ENCODE measurements at places on chromosomes 11 and 22. TPM values are rescaled to one million over a fixed set of nuclear protein-coding genes. Genes with fewer than 3 reads are reported as not detected.

HBD gene
- not detected for total RNA-seq

DNA sequence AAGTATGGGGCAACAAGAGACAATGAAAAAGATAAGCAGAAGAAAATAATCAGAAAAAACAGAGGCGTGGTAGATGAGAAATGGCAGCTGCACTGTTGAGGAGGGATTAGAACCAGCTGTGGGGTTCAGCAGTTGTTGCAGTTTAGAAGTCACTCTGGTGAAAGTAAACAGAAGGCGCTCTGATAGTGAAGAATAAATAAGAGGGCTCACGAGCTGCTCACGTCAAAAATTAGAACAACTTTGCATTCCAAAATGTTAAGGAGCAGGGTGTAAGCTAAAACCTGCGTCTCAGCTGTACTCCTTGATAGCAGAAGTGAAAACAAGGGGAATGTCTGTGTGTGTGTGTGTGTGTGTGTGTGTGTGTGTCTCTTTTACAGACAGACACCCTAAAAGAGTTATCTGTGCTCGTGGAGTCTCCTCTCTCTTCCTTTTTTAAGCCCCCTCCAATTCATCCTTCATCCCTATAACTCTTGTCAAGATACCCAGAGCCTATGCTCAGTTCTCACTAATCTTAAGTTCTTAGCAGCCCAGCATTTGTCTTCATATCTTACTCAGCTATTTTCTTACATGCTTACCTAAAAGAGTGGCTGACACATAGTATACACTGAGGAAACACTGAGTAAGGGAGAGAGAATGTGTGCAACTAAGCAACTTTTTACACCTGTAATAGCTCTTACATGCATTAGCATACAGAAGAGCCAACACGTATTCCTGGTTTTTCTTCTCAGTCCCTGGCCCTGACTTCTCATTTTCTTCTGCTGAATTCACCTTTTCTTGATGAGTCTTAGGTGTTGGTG lies 8.9 kb downstream of the TTC17 start:
- H3K27me3 ChIP-seq, result no peaks in the 10 kb centered on the region
- peaks cover 6% of the 10 kb centered on the region for H3K36me3 ChIP-seq
- DNase-seq, result no peak
- H3K4me1 ChIP-seq, result no peaks in the 10 kb centered on the region
- no peak overlapping the region for H3K27ac ChIP-seq

DNA sequence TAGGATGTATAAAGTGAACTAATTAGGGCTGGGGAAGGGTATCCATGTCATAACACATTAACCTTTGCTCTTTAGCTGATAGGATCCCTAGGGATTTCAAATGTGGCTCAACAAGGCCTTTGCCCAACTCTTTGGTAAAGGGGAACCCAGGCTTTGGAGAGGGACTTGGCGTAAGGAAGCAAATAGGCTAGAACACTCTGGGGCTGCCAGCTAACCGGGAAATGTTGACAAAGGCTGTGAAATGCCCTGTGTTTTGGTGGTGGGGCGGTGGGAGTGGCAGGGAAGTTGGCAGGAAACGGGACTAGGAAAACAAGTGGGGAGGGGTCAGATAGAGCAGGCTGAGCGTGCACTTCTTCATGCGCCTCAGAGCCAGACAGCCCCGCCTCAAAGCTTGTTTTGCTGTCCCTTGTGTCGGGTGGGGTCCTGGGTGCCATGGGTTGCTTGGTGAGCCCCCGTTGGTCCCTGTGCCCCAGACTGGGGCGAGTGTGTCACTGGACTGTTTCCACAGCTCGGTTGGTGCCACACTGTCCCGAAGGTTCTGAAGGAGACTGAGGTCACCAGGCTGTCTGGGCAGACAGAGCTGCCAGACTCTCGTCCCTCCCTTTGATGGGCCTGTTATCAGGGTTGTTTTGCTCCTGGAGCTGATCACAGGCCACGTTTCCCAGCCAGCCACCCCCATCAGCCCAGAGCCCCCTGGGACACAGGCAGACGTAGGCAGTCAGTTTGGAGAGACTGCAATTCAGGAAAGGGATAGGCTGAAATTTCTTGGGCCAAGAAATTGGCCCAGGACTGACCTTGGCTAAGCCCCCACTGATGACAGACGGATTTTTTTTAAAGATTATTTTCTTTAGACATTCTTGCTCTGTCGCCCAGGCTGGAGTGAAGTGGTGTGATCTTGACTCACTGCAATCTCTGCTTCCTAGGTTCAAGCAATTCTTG lies 19.6 kb downstream of the KCTD21 start:
- H3K27me3 ChIP-seq, result no peaks in the 10 kb centered on the region
- no peak overlapping the region for H3K4me3 ChIP-seq
- DNase-seq, result no peak
- no peak overlapping the region for H3K27ac ChIP-seq

GRCh38 chr11:3950996-3951660 lies 95.7 kb downstream of the STIM1 start:
- H3K27ac ChIP-seq, result no peak overlapping the region
- no peaks in the 10 kb centered on the region for H3K36me3 ChIP-seq
- no peaks in the 10 kb centered on the region for H3K27me3 ChIP-seq
- DNase-seq, result no peak
- no peak overlapping the region for H3K4me3 ChIP-seq

TMEM86A gene
- 2.3 TPM for total RNA-seq

DNA sequence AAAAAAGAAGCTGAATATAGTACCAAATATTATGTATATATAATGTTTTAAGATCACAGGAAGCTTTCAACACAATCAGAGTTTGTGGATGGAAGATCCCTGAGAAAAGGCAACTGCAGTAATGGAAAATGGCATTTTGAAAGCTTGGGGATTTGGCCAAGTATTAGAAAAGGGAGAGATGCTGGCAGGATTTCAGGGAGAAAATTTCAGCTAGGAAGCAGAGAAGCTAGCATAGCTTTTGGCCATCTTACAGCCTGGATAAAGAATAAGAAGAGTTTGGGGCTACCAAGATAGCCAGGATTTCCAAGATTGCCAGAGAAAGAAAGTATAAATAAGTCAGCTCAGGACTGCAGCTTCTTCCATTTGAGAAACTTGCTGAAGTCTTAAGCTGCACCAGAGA lies 440.8 kb upstream of the LUZP2 start:
- H3K36me3 ChIP-seq, result no peaks in the 10 kb centered on the region
- H3K4me1 ChIP-seq, result no peaks in the 10 kb centered on the region
- H3K27ac ChIP-seq, result no peak overlapping the region
- no peaks in the 10 kb centered on the region for H3K27me3 ChIP-seq
- no peak overlapping the region for H3K4me3 ChIP-seq
- DNase-seq, result no peak

- peaks cover 4% of the 10 kb centered on the region for H3K4me1 ChIP-seq
- no peak overlapping the region for H3K27ac ChIP-seq
- no peak overlapping the region for H3K4me3 ChIP-seq
- no peak for DNase-seq
- no peaks in the 10 kb centered on the region for H3K27me3 ChIP-seq
- peaks cover 41% of the 10 kb centered on the region for H3K36me3 ChIP-seq
Measured at GRCh38 chr11:114442536-114442935, 3.3 kb downstream of the REXO2 start.

GRCh38 chr11:121801394-121801748 lies 314.6 kb downstream of the BLID start:
- H3K27ac ChIP-seq, result peak overlapping the region; percentile 94
- no peaks in the 10 kb centered on the region for H3K27me3 ChIP-seq
- peaks cover 27% of the 10 kb centered on the region for H3K36me3 ChIP-seq
- H3K4me1 ChIP-seq, result peaks cover 12% of the 10 kb centered on the region
- DNase-seq, result no peak

BTG4 gene
- not detected for total RNA-seq

- H3K27me3 ChIP-seq, result peaks cover 5% of the 10 kb centered on the region
- DNase-seq, result peak; percentile 64
- peaks cover 2% of the 10 kb centered on the region for H3K4me1 ChIP-seq
- peak within 1 kb of the TSS; percentile 91 for H3K4me3 ChIP-seq
Measured at GRCh38 chr11:78417175-78417887, at the start of gene GAB2. GAB2 (minus strand) TSS chr11:78417820; CDS start chr11:78417720, 100 bp downstream.

ARAP1 gene
- 59.4 TPM for total RNA-seq

DNA sequence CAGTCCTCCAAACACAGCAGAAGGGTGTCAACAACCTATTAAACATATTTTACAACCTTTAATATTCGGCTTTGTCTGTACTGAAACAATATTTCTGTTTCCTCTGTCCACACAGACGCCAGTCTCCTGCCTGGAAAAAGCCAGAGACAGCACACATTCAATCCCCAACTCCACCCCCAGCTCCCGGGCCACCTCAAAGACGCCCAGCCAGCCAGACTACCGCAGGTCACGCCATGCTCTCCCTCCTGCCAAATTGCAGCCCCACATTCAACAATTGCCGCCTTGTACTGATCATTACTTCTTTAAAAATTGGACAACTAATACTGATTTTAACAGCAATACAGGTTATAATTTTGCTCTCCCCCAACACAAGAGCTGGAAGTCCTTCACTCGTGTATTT lies 1.2 kb downstream of the SERGEF start:
- no peak for DNase-seq
- H3K27me3 ChIP-seq, result peaks cover 5% of the 10 kb centered on the region
- no peak overlapping the region for H3K27ac ChIP-seq
- no peaks in the 10 kb centered on the region for H3K4me1 ChIP-seq
- H3K36me3 ChIP-seq, result peaks cover 2% of the 10 kb centered on the region

DNA sequence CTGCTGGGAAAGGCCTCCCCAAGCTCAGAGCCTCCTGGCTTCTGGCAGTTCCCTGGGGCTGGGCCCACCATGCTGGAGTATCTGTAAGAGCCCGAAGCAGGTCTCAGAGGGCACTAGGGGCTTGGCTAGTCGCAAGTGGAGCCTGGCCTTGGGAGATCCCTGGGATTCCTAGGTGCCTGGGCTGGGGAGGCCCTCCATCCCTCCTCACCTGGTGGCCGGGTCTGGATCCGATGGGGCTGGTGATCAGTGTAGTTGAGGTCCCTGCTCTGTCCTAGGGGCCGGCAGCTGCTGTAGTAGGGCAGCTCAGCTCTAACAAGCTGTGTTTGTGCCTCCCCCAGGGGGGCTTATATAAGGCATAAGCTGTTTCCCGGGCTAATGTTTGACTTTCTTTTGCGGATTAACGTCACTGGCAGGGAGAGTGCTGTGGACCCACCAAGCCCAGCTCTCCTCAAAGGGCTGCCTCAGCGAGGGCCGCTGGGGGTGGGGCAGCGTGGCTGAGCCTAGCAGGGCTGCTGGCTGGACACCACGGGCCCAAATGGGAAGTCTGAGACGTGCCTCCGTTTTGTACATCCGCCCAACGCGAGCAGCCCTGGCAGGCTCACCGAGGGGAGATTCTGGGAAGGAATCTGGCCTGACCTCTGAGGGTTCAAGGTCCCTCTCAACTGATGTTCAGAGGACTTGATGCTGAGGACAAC lies at the start of gene SLC22A8:
TSS of gene SLC22A8 (minus strand) at position 321 of the 695 bp plus-strand sequence. CDS start 883 bp downstream, outside the sequence.
- H3K4me3 ChIP-seq, result no peak within 1 kb of the TSS
- H3K27me3 ChIP-seq, result no peaks in the 10 kb centered on the region
- H3K27ac ChIP-seq, result no peak within 1 kb of the TSS

DNA sequence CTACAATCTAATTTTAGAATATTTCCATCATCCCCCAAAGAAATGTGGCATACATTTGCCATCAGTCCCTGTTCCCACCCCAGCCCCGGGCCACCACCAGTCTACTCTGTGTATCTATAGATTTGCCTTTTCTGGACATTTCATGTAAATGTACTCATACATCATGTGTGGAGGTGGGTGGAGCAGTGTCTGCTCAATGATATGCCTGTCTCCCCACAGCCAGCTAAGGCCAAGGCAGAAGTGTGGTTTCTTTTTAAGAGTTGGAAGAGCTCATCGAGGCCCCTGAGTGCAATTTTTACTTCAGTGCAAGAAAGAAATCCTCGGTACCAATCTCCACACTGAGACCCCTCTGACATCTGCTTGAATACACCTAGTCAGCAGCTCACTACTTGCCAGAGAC lies 80.5 kb downstream of the TP53I11 start:
- H3K27ac ChIP-seq, result no peak overlapping the region
- no peaks in the 10 kb centered on the region for H3K4me1 ChIP-seq
- no peak overlapping the region for H3K4me3 ChIP-seq
- no peaks in the 10 kb centered on the region for H3K27me3 ChIP-seq
- no peak for DNase-seq
- no peaks in the 10 kb centered on the region for H3K36me3 ChIP-seq

GRCh38 chr22:49934160-49934890 lies 15.9 kb downstream of the CRELD2 start:
- H3K4me1 ChIP-seq, result peaks cover 2% of the 10 kb centered on the region
- no peak for DNase-seq
- H3K27me3 ChIP-seq, result no peaks in the 10 kb centered on the region
- no peaks in the 10 kb centered on the region for H3K36me3 ChIP-seq
- 0 out of 2 replicates have a peak overlapping the region, but pooled peaks have one; percentile 19 for H3K4me3 ChIP-seq

APOA5 gene
- 0.11 TPM for total RNA-seq

GRCh38 chr11:118911880-118912741 lies 13.6 kb downstream of the BCL9L start:
- no peaks in the 10 kb centered on the region for H3K27me3 ChIP-seq
- H3K4me3 ChIP-seq, result peak overlapping the region; percentile 81
- H3K27ac ChIP-seq, result peak overlapping the region; percentile 80
- peaks cover 8% of the 10 kb centered on the region for H3K4me1 ChIP-seq
- peaks cover 5% of the 10 kb centered on the region for H3K36me3 ChIP-seq

P2RY2 gene
- 0.35 TPM for total RNA-seq

- no peak overlapping the region for H3K27ac ChIP-seq
- DNase-seq, result no peak
- H3K36me3 ChIP-seq, result no peaks in the 10 kb centered on the region
- H3K27me3 ChIP-seq, result no peaks in the 10 kb centered on the region
- no peak overlapping the region for H3K4me3 ChIP-seq
- H3K4me1 ChIP-seq, result no peaks in the 10 kb centered on the region
Measured at GRCh38 chr11:115197433-115197832, 306.8 kb downstream of the CADM1 start.

APOA4 gene
- not detected for total RNA-seq

DNA sequence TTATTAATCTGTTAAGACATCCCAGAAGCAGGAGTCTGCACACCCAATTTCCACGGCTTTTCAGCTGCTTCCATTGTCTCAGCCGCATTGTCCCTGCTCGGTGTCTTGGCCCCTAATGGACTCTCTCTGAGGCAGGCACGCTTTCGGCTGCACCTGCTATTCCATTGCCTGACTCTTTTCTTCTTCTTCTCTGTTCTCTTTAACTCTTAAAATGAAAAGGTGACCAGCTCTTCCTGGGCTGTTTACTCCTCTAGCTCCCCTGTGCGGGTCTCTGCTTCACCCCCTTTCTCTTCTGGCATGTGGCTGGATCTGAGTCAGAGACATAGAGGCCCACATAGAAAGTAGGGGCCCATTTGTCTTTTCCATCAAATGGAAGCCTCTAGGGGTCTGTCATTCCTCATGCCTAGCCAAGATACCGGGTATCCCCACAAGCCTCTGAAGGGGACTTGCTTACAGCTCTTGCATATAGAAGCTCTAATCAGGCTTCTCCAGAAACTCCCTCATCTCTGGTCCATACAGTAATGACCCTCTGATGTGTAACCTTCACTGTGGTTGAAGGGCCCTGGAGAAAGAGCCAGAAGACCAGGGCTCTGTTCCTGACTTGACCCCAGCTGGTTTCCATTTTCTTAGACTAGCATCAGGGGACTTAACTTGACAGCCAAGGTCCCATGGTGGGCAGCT lies 243.9 kb downstream of the ST3GAL4 start:
- no peaks in the 10 kb centered on the region for H3K36me3 ChIP-seq
- no peak overlapping the region for H3K4me3 ChIP-seq
- no peak for DNase-seq
- H3K4me1 ChIP-seq, result peaks cover 4% of the 10 kb centered on the region
- H3K27me3 ChIP-seq, result no peaks in the 10 kb centered on the region
- H3K27ac ChIP-seq, result no peak overlapping the region

- no peaks in the 10 kb centered on the region for H3K27me3 ChIP-seq
- peaks cover 2% of the 10 kb centered on the region for H3K36me3 ChIP-seq
- no peak overlapping the region for H3K4me3 ChIP-seq
- H3K4me1 ChIP-seq, result no peaks in the 10 kb centered on the region
- no peak overlapping the region for H3K27ac ChIP-seq
Measured at GRCh38 chr11:121904148-121904547, 211.9 kb downstream of the BLID start.

Data from H9 (cell line).